ENCODE measurements at places on chromosomes 13 and 19.

GRCh38 chr19:19106056-19106551 is 32.2 kb downstream of the TMEM161A start:
- no peak for DNase-seq

DNA sequence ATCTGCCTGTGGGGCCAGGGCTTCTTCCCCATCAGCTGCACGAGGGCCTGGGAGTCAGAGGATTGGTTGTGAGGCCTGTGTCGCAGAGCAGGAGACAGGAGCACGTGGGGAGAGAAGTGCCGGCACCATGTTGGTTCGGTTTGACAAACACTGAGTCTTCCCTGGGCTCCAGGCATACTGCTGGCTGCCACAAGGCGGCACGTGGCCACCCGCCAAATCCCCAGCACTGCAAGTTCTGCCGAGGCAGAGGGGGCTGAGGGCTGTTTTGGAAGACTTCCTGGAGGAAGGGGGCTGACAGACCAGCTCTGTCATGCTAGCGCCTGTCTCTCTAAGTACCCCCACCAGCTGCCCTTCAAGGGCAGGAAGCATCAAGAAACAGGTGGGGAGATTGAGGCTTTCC is 9.5 kb downstream of the SHANK1 start:
- DNase-seq = no peak

DNA sequence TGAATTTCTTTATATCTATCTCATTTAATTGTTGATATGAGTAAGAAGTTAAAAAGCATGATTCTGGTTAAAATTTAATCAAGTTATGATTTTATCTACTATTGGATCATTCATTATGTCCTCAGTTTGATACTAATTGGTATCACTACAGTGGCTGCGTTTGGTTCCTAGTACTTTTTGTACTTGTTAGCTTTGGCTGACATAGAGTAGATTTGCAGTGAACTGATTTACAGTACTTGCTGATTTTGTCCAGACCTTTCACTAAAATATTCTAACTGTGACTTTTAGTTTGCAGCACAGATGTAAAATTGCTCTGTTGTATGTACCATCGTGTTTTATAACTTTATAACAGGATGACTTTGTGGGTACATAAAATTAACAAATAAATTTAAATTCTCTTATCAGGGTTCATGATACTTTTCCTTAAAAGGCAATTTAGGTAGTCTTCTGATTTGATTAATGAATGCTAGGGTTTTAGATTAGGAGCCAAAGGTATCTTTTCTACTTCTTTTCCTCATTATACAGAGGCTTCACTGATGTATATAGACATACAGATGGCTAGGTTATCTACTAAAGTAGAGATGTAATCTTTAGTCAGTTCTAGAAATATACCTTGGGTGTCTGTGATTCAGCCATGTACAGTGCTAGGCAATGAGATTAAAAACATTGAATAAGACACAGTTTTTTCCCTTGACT is 8.7 kb downstream of the UCHL3 start:
- DNase-seq = no peak

GRCh38 chr13:112870737-112871287 is 98.2 kb upstream of the MCF2L start:
- no peak for DNase-seq
